ENCODE measurements at places on chromosomes 5 and 9.

DNA sequence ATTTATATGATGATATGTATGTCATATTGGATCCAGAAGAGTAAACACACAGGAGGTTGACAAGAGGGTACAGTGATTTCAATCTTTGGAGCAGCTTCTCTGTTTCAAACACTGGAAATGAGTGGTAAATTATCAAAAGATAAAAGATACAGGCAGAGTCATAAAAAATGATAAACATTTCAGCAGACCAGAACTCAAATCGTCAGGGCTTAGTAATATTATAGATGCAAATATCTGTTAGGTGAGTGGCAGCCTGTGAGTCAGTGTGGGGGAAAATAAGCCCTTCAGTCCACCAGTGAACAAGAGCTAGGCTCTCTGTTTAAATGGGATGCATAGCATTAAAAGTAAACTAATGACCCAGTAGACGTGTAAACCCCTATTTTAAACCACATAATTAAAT is 1378.1 kb downstream of the EFNA5 start:
- DNase-seq: no peak

GRCh38 chr5:82639393-82640144 is 361.4 kb upstream of the RPS23 start:
- DNase-seq: no peak

DNA sequence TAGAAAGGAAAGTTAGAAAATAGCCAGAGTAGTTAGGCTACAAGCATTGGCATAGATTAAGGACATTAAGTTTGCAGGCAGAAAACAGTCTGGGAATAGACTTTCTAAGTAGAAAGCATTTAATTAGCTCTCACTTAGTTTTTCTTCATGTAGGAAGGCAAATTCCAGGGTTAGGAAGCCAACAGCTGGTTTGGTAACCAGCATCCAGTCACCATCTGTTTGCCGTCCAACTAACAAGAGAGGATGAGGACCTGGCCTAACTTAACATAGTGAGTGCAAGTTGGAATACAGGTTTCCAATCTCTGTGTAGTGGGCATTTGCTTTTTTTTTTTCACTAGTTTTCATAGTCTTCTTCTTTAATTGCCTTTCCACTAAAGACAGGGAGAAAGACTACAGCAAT is 121.7 kb upstream of the NR3C1 start:
- peak; percentile 42 for DNase-seq

DNA sequence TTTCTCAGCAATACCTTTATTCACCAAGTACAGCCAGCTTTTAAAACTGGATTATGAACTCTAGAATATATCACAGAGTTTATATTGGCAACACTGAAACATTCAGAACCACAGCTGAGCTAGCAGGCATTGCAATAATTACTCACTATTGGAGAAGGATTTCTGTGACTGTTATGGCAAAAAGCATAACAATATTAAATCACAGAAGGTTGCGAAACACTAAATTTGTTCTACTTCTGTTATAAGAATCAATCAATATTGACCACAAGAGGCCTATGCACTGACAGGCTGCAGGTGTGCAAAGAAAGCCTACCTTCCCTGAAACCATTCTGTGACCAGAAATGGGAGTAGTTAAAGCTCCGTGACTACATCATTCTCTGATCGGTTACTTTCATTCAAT is 59.2 kb downstream of the AP3B1 start:
- no peak for DNase-seq

DNA sequence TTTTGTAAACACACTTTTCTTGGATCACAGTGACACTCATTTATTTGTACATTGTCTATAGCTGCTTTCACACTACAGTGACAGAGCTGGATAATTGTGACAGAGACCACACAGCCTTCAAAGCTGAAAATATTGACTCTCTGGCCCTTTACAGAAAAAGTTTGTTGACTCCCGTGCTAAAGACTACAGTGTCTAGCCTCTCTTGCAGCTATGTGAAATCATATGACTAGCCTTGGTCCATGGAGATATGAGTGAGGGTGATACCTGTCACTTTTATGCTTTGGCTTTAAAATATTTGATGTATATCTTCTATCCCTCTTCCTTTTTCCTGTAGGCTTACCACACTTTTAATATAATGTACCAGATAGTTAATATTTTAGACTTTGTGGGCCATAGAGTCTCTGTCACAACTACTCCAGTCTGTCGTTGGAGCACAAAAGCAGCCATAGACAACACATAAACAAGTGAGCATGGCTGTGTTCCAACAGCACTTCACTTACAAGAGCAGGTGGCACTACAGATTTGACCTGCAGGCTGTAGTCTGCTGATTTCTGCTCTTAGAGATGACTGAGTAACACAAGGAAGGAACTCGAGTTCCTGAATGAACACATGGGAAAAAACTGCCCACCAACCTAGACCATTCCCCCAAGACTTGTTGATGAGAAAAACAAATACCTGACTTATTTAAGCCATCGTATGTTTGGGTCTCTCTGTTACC is 73.5 kb upstream of the ANKRD55 start:
- DNase-seq: no peak

DNA sequence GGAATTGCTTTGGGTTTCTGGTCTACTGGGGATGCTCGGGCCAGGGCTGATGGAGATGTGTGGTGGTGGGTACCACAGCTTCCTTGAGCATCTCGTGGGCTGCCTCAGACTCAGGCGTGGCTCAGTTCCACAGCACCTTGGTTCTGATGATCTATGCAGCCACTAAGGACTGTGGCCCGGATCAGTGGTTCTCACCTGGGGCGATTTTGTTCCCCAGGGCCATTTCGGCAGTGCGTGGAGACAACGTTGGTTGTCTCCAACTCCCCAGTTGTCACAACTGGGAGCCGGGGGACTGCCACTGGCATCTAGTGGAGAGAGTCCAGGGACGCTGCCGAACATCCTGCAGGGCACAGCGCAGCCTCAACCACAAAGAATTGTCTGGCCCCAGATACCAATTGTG is 47.7 kb downstream of the FGF18 start:
- DNase-seq: no peak

- DNase-seq: no peak
Observed at GRCh38 chr9:12814877-12815237, 40.0 kb downstream of the LURAP1L start.

GRCh38 chr5:121164632-121165031 is 687.0 kb upstream of the FTMT start:
- DNase-seq: no peak

GRCh38 chr5:119343766-119344165 is 12.1 kb upstream of the TNFAIP8 start:
- DNase-seq: no peak

DNA sequence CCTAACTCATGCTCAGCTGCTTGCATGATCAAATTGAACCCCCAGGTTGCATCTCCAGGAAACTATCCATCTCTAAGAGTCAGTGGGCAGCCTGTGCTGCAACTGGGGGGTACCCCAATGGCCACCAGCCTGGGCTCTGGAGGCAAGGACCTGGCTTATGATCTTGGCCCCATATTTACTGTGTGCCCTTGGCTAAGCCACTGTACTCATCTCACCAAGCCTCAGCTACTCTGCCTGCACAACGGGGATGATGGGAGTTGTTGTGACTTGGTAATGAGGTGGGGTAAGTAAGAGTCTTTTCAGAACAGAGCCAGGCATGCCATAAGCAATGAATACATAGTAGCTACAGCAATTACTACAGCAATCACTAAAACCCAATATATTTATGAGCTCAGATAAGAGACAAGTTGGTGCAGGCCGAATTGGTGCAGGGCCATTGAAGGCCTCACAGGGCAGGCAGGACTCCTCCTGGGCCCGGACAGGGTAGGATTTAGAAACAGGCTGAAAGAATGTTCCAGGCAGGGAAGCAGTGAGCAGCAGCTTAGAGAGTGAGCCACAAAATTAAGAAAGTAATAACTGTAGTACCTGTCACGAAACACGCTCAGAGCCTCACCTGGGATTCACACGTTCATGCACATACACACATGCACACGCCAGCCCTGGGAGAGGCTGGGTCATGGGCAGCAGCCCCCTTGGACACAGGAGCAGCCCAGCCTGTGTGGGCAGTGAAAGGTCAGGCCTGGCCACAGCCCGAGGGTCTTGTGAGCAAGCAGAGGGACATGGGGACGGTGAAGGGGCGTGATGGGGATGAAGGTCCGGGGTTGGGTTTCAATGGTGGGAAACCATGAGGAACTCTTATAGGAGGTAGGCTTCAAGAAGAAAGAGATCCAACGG is 74.1 kb downstream of the PAX5 start:
- no peak for DNase-seq

GRCh38 chr9:68619072-68619471 is 78.4 kb upstream of the TMEM252 start:
- DNase-seq: no peak

- DNase-seq: peak; percentile 31
Observed at GRCh38 chr5:174078416-174078815, 32.9 kb downstream of the NSG2 start.

GRCh38 chr9:35919212-35920008 is 10.1 kb downstream of the SPAAR start:
- no peak for DNase-seq

DNA sequence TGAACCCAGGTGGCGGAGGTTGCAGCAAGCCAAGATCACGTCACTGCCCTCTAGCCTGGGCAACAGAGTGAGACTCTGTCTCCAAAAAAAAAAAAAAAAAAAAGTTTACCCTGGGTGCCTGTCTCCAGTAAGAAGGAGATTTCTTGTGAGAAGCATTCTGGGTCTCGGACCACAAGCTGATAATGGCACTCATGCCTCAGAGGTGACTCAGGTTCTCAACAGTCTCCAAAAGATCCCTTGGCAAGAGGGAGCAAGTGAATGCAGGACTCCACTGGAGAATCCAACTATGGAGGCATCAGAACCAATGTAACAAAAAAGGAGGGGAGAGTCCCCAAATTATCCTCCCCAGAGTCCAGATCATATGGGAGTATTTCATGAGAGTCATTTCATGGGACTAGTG is 106.0 kb upstream of the LRRTM2 start:
- DNase-seq: no peak

DNA sequence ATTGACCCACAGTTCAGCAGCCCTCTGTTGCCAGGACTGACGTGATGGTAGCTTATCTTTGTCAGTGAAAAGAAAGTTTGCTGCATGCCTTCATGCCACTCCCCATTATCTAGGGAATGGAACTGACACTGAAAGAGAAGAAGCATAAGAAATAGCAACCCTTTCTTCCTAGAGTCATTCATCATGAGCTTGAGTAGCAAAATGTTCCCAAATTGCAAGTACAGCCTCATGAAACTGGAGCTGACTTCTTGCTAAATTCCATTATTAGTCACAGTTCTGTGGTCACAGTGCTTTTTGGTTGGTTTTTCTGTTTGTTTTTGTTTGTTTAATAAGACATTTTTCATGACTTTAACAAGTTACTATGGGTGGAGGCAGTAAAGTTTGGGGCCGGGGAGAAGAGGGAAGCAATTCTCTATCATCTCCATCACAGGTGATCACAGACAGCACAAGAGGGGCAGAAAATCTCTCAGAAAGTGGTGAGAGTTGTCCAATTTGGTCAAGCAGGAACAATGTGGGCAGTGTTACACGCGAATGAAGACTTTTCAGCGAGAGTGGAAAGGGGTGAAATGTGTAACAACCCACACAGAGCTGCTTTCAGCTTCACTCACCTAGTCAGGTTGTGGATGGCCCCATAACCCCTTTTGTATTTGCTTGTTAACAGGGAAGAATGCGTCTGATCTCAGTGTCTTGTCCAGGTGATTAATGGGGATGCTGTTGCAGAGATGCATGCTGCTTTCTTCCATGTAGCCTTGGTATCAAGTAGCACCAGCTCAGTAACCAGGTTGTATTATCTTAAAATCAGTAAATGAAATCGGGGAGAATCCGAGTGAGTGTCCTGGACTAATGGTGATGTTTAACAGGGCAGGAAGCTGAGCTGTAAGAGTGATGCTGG is 440.4 kb downstream of the DMRT2 start:
- DNase-seq: no peak

DNA sequence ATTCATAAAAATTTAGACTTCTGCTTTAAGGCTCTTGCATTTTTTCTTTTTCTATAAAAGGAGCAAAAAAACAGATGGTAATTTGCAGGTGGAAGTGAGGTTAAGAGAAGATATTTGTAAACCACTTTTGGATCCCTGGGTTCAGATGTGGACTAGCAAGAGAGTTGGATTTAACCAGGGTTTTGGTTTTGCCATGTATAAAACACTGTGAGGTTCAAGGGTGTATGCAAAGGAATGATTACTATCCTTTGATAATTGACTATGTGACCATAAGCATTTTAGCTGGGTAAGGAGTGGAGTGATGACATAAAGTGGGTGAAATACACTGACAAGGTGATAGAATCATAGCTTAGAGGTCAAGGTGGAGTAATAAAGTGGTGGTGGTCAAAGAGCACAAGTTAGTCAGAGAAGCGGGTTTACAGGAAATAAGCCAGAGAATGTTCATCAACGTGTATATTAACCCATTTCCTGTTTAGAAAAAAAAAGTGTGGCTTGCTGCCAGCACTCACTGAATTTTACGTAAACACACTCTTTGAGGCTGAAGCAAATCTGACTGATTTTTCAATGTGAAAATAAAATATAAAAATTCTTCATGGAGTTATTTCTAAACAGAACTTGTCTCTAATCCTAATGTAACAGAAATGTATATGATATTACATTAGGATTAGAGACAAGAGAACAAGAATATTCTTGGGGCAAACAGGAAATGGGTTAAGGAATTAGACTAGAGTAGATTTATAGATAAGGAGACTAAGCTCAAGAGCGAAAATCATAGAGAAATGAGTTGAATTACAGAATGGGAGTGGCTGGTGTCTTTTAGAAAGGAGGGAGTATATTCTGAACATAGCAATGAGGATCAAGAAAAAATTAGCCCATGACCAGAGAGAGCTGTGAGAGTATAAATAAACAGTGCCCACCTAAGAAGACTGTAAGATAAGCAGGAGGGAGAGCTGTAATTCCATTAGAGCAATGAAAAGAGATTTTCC is 74.5 kb downstream of the CDKN2A start:
- DNase-seq: peak; percentile 56

DNA sequence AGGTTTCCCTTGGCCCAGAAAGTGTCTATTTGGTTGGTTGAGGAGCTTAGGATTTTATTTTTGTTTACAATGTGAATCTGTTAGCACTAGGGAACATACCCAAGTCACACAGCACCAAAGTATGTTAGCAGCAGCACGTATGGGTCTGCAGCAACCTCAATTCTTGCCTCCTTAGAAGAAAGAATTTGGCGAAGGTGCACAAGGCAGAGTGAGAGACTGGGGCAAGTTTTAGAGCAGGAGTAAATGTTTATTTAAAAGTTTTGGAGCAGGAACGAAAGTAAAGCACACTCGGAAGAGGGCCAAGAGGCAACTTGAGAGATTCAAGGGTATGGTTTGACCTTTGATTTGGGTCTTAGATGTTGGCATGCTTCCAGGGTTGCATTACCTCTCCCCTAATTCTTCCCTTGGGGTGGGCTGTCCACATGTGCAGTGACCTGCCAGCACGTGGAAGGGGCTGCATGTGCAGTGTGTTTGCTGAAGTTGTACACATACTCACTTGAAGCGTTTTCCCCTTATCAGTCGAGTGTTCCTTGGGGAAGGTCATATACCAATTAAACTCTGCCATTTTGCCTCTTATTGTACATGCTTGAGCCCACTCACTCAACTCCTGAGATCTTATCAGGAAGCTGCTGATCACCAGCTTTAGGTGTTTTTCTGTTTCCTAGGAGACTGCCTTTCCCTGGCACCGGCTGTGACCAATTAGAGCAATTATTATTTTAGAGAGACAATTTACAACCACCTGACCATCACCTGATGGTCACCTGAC is 64.9 kb upstream of the SHC3 start:
- DNase-seq: peak; percentile 18

- no peak for DNase-seq
Observed at GRCh38 chr5:40277161-40277906, 402.4 kb upstream of the PTGER4 start.

GRCh38 chr5:117809251-117809650 is 1179.1 kb downstream of the DTWD2 start:
- DNase-seq: no peak
